ENCODE measurements at places on chromosomes 16 and 17.

DNA sequence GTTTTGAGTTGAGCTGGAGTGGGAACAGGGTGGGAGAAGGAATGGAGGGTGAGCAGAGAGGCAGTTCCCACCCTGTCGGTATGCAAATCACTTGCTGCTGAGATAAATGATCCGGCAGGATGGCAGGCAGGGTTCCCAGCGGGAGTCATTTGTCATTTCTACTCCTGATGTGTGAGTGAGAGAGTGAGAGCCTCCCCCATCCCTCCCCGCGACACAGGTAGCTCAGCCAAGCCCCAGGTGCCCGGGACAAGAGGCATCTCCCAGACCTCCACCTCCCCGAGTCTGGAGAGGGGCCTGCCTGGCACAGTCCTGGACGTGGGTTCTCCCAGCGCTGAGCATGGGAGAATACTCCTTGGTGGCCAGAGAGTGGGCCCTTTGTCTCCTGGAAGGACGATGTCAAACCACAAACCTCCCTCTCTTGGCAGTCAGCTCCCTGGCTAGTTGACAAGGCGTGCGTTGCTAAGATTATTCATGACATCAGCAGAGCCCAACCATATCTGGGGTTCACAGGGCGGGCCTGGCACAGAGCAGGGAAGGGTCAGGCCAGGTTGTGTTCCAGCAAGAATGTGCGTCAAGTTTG lies 33.7 kb upstream of the TNRC6C start:
- DNase-seq: no peak

GRCh38 chr16:85998171-85998867 lies 99.4 kb downstream of the IRF8 start:
- no peak for DNase-seq

DNA sequence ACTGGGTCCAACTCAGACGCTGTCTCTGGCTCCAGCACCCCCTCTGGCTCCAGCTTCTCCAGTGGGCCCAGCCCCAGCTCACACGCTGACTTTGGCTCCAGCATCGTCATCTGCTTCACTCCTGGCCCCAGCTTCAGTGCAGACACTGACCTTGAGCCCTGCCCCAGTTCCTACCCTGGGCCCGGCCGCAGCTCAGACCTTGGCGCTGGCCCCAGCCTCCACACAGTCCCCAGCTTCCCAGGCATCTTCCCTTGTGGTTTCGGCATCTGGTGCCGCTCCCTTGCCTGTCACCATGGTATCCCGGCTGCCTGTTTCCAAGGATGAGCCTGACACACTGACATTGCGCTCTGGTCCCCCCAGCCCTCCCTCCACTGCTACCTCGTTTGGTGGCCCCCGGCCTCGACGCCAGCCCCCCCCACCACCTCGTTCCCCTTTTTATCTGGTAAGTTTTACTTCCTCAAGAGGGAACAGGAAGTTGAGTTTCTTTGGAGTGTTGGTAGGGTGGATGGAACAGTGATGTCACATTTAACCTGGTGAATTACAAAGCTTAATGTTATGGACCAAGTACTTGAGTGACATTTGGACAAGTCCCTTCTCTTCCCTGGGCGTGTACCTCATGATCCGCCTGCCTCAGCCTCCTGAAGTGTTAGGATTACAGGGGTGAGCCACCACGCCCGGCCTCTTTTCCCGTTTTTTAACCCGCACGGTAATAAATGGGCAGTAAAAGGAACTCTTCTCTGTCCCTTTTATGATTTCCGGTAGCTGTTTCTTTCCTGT lies 23.4 kb upstream of the PHKG2 start:
- no peak for DNase-seq

DNA sequence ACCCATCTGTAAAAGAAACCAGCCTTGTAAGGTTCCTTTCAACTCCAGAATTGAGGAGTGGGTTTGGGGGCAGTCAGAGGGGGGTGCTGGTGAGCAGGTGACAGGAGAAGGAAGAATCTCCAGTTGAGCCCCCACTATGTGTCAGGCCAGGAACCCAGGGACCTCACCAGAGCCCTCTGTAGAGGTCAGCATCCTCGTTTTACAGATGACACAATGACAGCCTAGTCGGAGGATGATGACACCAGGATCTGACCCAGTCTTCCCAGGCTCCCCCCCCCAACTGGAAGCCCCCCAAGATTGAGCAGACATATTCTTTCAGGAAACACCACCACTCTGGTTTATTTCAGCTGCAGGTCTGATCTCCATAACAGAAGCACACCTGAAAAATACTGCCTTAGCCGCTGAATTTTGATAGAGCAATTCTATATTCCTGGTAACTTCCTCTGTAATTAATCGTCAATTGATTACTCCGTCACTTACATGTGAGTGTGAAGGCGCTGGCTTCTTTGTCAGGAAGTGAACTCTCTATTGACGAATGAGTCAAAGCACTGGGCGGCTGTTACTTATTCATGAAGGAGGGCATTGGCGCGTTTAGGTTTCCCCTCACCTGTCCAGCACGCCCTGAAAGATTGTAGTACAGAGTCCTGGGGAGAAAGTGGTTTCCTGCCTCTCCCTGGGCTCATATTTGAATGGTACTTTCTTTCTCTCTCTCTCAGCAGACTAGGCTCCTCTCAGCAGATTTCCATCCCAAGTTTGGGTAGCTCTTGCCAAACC lies 21.2 kb downstream of the SOCS3 start:
- no peak for DNase-seq

DNA sequence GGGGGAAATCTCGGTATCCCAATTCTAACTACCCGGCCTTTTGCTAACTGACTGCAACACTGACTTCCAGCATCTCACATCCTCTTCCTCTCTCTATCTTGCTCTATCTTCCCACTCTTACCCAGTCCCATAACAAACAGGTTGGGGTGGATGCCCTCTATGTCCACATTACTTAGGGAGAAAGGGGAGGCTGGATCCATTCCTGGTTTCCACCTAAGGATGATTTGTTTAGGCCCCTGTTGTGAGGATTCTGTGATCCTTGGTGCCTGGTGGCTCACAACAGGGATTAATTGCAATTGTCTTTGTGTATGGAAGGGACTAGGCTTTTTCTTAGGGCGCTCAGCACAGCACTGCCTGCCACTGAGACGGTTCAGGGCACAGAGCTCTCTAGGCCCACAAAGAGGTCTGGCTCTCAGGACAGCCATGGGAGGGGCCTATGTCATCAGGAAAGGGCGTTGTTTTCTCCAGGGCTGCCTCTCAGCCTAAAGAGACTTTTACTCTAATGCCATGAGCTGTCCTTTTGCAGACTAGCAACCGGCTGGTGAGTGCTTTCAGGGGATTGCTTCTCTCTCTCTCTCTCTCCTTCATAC lies 612.1 kb upstream of the SALL1 start:
- DNase-seq: peak; percentile 70

DNA sequence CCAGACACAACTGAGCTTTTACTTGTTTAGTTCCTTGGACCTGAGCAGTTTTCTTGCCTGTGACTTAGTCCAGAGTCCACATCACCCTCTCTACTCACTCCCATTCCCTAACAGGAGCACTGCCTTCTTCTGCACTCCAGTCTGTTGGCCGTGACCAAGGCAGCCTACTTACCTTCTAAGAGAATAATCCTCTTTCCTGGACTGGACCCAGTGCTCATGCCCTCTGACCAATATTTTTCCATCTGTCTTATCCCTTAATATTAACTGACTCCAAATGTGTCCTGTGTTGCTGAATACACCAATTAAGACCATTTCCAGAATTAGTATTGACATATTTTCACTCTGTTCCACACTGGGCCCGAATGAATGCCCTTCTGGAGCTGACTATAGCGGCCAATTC lies 681.0 kb upstream of the KIF2B start:
- DNase-seq: no peak

- DNase-seq: no peak
Observed at GRCh38 chr16:20410121-20410723, 888 bp downstream of the ACSM5 start.

- no peak for DNase-seq
Observed at GRCh38 chr17:75822800-75823166, 21.4 kb downstream of the UNC13D start.

DNA sequence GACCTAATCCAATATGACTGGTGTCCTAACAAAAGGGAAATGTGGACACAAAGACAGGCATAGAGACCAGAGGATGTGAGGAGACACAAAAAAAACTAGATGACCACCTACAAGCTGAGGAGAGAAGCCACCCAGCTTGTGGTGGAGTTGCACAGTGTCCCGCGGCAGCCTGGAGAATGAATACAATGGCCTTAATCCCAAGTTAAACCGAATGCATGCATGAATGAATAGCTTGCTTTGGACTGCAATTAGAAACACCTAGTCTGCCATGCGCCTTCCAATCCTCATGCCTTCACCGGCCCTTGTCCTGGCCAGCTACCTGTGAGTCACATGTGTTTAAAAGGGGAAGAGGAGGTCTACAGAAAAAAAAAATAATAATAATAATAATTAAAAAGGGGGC lies 72.0 kb downstream of the CNGB1 start:
- DNase-seq: no peak

- no peak for DNase-seq
Observed at GRCh38 chr17:4310354-4311060, 46.7 kb upstream of the ANKFY1 start.

All from SK-N-DZ (cell line).